ENCODE measurements at places on chromosomes 1 and 21.

DNA sequence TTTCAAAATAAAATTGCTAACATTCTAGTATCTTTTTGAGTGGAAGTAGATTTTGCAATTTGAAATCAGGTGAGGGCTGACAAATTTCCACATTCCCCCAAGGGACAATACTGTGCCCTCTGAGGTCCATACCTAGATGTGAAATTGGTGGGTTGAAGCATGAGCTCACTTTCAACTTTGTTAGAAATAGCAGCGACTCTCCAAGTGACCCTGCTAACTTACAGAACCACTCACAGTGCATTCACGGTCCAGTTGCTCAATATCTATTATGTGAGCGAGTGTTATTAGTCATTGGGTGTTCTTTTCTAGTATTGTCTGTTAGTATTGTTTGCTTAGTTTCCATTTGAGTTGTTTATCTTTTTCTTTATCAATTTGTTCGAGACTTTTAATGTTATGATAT, 53.6 kb upstream of the ASB17 start:
- DNase-seq = no peak

DNA sequence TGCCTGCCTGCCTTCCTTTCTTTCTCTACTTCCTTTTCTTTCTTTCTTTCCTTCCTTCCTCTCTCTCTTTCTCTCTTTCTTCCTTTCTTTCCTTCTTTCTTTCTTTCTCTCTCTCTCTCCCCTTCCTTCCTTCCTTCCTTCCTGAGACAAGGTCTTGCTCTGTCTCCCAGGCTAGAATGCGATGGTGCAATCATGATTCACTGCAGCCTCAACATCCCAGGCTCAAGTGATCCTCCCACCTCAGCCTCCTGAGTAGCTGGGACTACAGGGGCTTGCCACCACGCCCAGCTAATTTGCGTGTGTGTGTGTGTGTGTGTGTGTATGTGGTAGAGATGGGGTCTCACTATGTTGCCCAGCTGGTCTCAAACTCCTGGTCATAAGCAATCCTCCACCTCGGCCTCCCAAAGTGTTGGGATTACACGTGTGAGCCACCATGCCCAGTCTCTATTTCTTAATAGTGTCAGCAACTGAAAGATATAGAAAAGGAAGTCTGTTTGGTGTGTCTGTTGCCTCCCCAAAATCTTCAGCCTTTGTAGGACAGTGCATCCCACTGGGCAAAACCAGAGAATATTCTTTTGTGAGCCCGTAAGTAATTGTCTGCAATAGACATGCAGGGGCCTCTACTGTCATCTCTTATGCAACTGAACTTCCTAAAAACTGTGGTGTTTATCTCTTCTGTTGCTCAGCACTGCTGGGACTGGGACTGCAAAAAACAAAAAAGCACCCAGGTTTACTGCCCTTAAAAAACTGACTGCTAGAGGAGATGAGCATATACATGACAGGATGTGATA, 20.9 kb upstream of the RAB4A start:
- DNase-seq = no peak

GRCh38 chr21:31780944-31781343, 49.0 kb upstream of the SCAF4 start:
- peak; percentile 80 for DNase-seq

DNA sequence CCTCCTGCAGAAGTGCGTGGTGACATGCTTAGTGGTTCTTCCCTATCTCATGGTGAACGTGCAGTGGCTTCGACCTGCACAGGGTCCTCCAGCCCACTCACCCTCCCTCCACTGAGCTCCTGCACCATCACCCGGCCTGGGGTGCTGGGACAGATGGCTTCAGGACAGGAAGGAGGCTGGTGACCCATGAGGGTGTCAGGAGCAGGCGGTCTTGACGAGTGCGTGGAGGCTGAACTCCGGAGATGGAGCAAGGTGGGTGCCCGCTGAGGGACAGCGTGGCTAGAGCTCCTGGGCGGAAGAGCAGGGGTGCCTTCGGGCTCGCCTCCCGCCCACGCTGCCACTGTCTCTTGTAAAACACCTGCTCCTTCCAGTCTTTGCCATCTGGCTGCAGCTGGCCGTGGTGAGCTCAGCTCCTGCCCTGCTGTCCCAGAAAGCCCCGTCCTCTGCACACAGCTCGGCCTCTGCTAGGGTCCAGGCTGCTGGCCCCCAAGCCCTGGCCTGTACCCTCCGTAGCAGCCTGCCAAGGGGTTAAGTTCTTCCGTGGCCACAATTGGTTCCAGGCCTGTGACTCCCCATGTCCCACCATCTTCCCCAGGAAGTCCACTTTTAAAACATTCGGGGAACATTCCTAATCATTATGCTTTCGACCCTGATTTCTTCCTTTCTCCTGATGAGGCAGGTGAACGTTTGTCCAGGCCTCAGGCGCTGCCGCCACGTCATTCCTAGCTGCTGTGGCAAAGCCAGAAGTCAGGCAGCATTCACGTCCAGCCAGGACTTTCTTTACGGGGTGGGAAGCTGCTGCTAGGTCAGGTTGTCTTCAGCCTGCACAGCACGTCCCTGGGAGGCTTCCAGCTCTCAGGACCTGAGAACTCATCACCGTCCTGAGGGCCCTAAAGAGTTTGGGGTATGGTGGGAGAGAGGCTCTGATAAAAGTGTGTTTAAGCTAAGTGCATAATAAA, 8.1 kb downstream of the KRTAP10-1 start:
- peak; percentile 57 for DNase-seq

DNA sequence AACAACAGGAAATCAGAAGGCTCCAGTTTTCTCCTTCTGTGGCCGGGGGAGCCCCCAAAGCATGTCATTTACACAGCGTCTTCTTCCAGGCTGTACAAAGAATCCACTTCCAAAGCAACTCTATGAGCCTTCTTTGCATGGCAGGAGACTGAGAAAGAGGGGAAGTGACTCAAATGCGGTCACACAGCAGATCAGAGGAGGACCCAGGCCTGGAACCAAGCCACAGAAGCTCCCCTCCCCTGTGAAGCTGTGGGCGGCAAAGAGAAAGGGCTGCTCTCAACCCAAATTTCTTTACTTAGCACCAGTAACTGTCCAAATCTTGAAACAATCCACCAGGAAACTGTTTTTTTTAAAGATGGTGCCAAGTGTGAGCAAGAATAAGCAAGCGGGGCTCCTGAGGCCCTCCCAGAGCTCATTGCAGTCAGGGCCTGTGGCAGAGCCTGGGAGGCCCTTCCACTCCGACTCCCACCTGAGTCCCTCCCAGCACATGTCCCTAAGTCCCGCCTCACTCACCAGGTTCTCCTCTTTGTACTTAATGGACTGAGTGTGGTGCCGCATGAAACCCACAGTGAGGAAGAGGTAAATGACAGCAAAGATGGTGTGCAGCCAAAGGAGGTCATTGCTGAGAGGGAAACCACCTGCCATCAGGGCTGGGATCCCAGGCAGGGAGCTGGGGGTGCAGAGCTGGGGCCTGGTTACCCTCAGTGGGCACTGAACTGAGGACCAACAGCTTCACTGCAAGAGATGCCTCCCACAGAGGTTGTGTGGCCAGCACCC, 15.9 kb downstream of the TMEM63A start:
- no peak for DNase-seq

DNA sequence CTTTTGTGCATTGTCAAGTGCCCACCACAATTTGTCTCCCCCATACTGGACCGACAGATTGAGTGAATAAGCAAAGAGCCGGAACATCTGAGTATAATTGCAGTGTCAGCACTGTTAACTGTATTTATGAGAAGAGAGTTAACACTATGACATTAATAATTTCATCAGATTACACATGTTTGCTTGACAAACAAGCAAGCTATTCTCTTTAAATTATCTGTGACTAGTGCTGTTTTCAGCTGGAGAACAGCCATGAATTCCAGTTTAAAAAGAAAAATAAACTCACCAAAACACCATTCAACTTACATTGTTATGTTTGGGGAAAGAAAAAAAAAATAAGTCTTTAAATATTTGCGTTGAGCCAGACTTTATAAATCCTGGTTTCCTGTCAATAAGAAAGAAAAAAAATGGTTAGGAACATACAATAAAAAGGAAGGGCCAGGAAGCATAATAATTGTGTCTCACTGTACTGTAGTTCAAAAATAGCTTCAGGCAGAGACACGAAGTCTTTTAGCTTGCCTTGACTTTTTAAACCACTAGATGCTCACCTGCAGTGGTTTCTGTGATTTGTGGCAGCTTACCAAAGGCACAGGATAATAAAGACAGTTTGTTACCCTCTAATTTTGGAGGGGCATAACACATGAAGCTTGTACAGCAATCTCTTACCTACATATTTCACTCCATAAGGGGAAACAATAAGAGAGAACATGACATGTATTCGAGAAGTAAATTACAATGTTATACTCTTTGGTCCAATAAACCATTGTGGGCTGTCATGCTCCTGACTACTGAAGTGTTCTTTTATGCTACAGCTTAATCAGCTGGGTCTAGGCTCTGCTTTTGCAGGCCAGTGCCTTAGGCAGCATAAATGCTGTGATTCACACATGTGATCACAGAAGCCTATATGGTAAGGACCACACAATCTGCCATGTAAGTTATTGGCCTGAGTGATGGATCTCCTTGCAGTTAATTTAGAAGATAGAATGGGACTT, 302.0 kb upstream of the ADGRL2 start:
- no peak for DNase-seq

- no peak for DNase-seq
Observed at GRCh38 chr1:110645211-110645610, 29.5 kb downstream of the KCNA3 start.

DNA sequence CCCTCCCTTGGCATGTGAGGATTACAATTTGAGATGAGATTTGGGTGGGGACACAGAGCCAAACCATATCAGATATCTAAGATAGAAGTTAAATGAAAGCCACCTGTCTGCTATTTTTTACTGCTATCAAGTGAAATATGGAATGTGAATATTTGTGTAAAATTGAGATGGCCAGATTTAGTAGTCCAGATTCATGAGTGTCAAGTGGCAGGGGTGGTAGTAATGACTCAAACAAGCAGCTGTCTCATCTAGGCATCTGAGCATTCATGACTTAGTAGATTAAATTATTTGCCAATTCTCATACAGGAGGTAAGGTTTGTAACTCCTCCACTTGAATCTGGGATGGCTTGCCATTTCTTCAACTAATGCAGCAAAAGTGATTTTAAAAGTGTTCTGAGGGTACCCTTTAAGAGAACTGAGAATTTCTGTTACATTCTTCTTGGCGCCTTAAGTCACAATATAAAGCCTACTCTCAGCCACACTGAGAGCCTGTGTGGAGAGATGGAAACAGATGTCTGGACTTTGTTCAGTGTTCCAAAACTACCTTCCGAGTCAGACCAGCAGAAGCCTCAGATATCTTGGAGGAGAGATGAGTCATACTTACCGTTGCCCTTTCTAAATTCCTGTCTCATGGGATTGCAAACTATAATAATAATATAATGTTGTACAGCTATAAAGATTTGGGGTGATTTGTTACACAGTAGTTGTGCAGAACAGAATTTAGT, 1065.6 kb upstream of the TMPRSS15 start:
- no peak for DNase-seq

All from NCI-H2171 treated with DMSO at 0.1 percent for 48 hours (cell line).